Activated CD4-positive, alpha-beta memory T cell treated with anti-CD3 and anti-CD28 coated beads for 36 hours (primary cell): ENCODE measurements at places on chromosomes 4 and X. TPM values are rescaled to one million over a fixed set of nuclear protein-coding genes. Genes with fewer than 3 reads are reported as not detected.

The RHOXF2 gene
- not detected for total RNA-seq

GRCh38 chr4:139223682-139224317 lies 46.8 kb upstream of the ELF2 start:
- peak; percentile 34 for DNase-seq

DNA sequence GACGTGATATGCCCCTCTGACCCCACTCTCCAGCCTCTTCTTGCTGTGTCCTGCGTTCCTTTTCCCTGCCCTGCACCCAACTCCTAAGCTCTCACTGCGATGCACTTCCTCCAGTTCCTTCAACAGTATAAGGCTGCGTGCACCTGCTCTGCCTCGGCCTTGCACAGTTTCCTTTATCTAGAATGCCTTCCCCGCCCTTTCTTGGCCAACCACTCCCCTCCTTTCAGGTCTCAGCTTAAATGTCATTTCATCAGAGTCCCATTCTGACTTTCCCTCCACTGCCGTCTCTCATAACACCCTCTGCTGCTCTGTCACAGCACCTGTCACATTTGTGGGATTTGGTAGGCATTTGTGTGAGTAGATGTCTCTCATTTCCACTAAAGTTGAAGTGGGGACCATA lies 58.4 kb upstream of the NEIL3 start:
- peak; percentile 39 for DNase-seq

GRCh38 chr4:654503-654845 lies 19.6 kb downstream of the ATP5ME start:
- DNase-seq: no peak

- no peak for DNase-seq
These were observed 432.2 kb downstream of the SMARCA1 start for GRCh38 chrX:129091097-129091496.
